ENCODE measurements at places on chromosomes 2 and 18.

DNA sequence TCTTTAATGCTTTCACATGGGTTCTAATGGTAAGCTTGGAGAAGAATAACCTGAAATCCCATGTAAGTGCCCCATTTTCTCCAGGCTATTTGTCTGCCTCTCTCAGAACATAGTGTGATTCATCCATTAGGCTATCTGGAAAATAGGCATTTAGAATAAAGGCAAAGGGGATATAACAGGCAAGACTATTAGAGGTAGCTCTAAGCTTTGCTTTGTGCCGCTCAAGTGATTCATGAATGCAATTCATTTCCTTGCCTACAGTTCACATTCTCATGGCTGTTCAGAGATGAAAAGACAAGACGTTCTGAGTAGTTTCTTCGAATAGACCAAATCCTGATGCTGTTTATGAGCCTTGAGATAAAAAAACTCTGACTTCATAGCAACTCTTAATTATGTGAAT, 101.7 kb downstream of the ANKRD44 start:
- DNase-seq: no peak

GRCh38 chr2:50328680-50329079, 703.3 kb downstream of the NRXN1 start:
- DNase-seq: no peak

DNA sequence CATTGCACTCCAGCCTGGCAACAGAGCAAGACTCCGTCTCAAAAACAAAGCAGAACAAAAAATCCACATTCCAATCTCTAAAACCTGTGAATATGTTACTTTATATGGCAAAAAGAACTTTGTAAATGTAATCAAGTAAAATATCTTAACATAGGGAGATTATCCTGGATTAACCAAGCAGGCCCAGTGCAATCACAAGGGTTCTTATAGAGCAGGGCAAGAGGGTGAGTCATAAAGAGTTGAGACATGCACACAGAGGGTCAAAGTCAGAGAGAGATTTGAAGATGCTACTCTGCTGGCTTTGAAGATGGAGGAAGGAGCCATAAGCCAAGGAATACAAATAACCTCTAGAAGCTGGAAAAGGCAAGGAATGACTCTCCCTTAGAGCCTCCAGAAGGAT, 60.9 kb upstream of the SLC9A2 start:
- DNase-seq: no peak

- peak; percentile 95 for DNase-seq
Measured at GRCh38 chr2:98464772-98465310, 20.2 kb downstream of the INPP4A start.

- DNase-seq: no peak
Measured at GRCh38 chr18:69397096-69397495, 3.6 kb upstream of the DOK6 start.

DNA sequence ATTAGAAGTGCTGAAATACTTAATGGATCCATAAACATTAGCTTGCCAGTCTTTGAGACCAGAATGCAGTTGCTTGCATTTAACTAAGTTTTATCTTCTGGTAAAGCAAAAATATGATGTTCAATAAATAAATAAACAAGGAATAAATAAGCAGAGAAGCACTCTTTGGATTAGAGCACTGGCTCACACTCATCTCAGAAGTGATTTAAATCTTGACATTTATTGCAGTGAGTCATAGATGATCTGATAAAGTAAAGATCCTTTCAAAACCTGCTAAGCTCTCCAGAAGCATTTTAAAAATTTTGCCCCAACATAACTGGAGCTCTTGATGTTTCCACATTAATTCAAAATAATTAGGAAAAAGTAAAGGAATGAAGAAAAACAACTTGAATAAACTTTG, 66.8 kb downstream of the KYNU start:
- DNase-seq: no peak

DNA sequence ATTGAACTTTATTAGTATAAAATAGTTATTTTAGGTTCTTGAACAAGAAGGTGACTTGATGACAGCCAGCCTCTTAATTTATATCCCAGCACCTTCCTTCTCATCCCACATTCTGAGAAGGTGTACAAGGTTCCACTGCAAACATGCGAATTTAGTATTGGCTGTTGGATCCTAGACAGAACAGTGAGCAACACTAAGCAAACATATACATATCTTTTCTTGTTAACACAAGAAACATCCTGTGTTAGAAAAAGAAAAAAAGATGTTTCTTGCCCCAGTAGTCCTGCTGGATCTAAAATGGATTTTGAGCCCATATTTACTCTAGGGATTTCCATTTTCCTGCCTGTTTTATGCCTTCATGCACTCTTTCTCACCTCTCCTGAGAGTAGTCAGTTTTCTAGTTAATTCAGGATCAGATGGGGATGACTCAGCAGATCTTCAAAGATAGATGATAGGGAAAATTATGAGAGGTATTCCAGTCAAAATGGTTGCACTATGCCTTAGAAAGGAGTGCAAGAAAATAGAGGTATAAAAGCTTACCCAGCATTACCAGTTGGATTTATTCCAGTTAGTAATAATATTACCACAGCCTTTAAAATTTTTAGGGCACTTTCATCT, 336.5 kb downstream of the MEIS1 start:
- no peak for DNase-seq

DNA sequence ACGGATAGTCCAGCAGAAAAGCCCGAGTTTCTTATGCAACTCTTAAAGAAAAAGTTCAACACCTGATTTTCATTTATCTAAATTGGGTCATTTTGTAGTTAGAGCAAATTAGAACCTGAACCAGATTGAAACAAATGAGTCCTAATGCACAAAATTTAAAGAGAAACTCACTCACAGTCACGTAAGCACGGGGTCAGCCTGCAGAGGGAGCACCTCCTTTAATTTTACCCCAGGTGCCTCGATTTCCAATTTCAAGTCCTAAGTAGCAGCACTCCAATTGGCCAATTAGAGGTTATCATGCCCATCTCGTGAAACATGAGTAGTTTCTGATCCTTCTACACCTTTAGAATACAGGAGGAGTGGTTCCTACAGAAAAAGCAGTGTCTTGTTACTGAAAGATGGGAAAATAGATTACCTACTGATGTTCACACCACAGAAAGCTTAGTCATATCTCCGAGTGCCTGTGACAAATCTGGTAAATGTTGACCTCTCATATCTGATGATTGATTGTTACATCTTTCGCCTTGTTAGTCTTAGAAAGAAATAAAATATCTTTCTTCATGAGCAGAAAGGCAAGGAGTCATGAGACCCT, 1929.8 kb upstream of the LRRTM1 start:
- DNase-seq: no peak

DNA sequence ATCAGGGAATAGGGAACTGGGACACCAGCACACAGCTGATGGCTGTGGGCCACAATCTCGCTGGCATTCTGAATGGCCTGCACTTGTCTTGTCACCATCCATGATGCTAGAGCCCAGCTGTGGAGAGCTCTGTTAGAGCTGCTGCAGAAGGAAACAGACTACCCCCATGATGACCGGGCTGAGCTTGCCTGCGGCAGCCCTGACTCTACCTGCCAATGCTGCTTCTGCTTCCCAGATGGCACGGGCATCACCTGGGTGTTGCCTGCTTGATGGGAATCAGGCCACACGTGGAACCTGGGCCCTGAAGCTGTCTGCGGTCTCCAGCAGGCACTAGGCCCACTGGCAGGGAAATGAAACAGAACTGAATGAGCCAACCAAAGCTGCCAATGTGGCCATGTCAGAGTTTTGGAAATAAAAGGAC, 11.2 kb upstream of the DAW1 start:
- no peak for DNase-seq

GRCh38 chr18:79628416-79629248, 51.0 kb upstream of the CTDP1 start:
- DNase-seq: no peak

DNA sequence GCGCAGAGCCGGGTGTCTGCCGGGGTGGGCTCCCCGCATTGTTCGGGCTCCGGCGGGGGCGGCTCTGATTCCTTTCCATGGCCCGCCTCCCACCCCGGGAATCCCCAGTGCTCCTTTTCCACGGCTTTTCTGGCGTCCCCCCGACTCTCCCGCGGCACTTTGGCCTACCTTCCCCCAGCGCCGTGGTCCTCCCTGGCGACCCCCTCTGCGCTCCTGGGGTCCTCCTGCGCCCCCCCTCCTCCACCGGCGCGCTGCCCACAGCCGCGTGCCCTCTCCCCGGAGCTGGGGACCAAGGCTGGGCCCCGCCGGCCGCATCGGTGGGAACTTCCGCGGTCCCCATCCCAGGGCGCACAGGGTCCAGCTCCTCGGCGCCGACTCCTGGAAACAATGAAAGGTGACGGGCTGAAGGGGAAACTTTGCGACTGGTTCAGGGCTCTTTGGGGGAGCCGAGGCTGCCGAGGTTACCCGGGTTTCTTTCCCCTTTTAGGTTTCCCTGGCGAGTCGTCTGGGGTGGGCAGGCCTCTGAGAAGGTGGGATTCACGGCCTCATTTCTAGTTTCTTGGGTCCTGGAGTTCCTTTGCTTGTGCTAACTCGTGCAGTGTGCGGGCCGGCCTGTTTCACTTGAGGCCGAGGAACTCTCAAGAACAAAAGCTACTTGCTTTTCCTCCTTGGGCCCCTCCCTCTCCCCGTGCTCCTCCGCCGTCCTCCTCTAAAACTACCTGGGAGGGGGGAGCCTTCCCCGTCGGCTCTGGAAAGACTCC, 2.2 kb downstream of the TGIF1 start:
- DNase-seq: no peak

DNA sequence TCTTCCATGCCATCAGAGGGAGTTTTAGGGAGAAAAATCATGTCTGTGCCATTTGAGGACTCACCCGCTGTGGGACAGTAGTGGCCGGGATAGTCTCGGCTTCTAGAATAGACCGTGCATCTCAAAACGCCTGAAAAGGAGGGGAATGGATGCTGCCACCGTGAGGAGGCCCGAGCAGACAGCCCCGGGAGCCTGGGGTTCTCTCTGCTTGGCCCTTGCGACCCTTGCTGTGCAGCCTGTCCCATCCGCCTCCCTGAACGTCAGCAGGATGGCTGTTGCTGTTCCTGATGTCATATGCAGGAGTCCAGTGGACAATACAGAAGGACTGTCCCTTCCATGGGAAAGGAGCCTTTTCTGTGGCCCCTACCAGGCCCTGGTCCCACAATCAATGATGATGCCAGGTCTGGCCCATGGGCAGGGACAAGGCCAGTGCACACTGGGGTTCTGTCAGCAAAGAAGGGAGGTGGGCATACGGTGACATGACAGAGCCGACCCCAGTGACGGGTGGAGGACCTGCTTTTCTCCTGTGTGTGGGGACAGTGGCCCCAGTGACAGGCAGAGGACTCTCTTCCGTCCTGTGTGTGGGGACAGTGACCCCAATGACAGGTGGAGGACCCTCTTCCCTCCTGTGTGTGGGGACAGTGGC, 58.8 kb downstream of the ACKR3 start:
- no peak for DNase-seq

DNA sequence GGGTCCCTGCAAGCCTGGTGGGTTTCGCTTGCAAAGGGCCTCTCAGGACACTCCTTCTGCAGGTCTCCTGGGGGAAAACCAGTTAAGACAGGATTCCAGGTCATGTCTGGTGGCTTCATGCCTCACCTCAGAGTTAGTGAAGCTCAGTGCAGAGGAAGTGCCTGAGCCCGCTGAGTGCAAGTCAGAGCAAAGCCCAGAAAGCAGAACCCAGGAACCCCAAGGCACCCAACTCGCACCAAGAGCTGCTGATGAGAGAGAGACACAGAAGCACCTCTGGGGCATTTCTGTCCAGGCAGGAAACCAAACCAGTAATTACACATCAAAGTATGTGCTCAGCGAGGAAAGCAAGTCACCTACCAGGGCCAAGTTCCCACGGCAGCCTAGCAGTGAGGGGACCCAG, 78.4 kb downstream of the ARHGEF4 start:
- DNase-seq: no peak

DNA sequence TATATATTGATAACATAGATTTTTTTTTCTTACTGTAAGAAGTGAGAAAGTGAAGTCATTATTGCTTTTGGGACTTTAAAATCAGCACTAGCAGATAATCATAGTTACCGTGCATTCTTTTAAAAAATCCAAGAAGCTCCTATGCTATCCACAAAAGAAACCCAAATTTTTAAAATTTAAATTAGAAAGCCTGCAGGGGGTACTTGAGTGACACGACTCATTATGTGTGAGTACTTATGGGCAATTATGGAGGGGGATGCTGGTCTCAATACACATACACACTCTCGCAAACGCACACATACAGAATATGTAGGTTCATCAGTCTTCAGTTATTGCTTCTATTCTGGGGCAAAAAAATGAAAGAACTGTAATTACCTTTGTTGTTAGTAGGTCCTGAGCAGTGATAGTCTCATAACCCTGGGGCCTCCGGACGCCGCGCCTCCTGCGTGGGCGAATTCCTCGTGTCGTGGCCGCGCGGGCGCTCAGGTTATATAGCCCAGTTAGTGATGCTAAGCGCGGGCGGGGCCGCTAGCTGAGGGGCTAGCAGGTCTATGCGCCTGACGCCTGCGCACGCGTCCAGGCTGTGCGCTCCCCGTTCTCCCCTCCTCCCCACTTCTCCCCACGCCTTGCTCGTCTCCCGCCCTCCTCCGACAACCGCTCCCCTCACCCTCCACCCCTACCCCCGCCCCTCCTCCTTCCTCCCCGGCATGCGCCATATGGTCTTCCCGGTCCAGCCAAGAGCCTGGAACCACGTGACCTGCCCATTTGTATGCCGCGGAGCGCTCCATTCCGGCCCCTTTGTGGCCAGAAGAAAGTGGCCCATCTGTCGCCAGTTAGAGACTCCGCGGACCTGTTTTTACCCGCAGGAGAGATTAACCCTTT, at the start of gene NEUROD1:
Gene NEUROD1, minus strand, starts transcription at position 463 of the 882 bp plus-strand sequence. CDS start 1,657 bp downstream, outside the sequence.
- no peak for DNase-seq

DNA sequence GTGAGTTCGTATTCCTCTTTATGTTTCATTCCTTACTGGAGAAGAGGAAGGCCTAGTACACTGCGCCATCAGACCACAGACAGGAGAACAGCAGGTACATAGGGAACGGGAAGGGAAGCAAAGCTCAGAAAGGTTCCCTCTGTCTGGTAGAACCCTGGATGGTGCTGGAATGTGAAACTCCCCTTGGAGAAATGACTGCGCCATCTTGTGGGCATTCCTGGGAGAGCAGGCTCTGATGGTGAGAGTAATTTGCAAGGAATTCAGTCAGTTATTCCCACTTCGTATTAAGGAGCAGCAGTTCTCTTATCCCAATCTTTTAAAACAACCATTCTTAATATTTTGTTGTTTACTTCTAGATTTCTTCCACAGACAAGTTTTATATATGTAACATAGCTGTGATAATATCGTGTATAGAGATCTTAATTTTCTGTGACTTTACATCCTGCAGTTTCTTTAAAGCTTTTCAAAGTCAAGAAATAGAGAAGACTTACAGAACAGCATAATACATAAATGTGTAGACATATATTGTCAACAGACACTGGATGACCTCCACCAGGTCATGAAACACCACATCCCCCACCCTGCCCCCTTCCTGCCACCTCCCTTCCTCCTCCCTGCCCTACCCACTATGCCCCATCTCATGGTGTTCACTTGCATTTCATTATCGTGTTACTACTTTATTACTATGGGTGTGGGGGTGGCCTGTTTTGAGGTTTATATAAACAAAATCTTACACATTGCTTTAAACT, 83.9 kb downstream of the ARHGEF4 start:
- DNase-seq: no peak

Data from SIG-M5 (cell line).